ENCODE measurements at places on chromosomes 12 and 14.

DNA sequence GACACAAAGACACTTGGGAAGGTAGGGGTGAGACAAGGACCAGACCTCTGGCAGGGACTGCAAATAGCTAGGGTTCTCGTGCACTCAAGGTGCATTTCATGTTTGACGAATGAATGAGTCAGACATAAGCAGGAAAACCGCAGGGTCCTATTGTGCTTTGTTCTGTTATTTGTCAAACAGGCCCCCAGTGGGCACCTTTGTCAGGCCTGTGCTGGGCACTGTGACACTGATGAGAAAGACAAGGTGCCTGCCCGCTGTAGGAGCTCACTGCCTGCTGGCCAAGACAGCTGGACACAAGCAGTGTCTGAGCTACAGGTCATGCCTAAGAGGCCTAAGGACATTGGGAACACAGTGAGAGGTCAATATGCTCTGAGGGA is 2.3 kb downstream of the OTUB2 start:
- no peak for DNase-seq

DNA sequence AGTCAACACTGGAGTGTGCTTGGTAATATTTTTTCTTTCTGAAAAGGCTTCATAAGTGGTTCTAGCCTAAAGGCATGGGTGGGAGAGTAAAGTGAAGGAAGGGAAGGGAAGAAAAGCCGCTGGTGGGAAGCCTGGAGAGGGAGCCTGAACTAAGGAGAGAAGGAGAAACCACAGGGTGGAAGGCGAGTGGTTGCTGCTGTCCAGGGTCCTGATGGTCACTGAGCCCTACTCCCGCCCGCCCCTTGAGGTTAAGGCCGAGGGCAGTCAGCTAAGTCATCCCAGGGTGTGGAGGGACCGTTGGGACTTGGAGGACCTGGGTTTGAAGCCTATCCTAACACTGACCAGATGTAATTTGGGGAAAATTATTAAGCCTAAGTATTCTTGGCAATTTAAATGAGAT is 189.1 kb downstream of the PIWIL1 start:
- peak; percentile 52 for DNase-seq

DNA sequence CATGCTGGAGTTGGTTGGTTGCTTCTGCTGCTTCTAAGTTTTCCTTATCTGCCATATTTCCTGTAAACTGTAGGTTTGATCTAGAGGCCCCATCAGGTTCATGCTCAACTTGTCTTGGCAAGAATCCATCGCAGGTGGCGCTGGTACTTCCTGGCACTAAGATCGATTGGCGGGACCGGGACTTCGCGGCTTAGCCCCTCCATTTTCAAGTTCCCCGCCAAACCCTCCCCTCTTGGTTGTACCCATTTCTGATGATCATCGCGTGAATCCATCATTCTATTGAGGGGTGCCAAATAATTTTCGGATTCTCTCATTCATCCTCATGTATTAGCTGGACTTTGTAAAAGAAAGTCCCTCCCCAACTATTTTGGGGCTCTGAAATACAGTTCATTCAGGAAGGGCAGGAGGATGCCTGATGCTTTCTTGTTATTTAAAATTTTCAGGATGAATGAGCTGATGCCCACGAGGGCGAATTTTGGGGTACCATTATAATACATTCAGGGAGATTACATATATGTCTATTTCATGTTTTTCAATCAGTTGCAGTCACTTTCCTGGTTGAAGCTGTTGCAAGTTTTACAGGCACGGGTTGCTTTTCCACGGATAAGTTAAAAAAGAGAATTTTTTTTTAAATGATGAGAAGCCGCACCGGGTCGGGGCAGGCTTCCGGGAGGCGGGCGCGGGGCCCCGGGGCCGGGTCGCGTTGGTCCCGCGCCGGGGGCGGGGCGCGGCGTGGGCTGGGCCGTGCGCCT is 395 bp upstream of the BRI3BP start:
- peak; percentile 81 for DNase-seq

GRCh38 chr12:1355396-1355795 is 239.0 kb downstream of the FBXL14 start:
- DNase-seq, result no peak

- DNase-seq, result no peak
These were observed 139.0 kb downstream of the DPF3 start for GRCh38 chr14:72754949-72755348.

DNA sequence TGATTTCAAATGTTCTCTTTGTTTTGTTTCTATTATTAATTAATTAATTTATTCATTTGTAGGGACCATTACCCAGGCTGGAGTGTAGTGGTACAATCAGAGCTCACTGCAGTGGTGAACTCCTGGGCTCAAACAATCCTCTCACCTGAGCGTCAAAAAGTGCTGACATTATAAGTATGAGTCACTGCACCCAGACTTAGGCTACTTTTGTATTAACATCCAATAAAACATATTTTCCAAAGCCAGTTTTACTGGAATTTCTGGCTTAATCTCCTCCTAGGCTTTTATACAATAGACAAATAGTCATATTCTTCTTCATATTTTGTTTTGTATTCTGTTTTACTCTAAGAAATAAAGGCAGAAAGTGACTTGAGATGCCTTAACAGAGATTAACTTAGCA is 749.6 kb downstream of the SLC16A7 start:
- no peak for DNase-seq

- peak; percentile 35 for DNase-seq
These were observed 7.8 kb downstream of the AMN start for GRCh38 chr14:102930138-102930752.

DNA sequence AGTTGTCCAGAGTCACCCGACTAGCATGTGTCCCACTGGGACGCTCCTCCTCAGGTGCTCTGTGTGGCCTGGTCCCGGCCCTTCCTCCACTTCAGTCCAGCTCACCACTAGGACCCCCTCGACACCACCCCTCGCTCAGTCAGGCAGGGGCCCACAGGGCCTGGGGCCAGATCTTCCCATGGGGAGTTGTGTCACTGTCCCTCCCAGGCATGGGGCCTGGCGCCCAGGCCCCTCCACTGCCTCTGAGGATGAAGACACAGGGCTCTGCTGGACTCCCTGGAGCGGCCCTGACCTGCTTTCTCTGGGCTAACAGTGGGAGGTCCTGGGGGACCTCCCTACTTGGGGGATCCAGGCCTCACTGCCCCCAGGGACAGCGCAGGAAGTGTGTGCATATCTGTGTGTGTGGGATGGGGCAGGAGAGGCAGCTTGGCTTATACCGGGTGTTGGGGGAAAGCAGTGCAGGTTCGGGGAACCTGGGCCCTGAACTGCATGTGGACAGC is 43.8 kb downstream of the KRT80 start:
- no peak for DNase-seq

- no peak for DNase-seq
These were observed 64.2 kb downstream of the DRAM1 start for GRCh38 chr12:101941306-101942249.

- no peak for DNase-seq
These were observed 81.6 kb upstream of the FAR2 start for GRCh38 chr12:29067430-29067829.

GRCh38 chr12:104729091-104729490 is 229.0 kb downstream of the SLC41A2 start:
- no peak for DNase-seq

DNA sequence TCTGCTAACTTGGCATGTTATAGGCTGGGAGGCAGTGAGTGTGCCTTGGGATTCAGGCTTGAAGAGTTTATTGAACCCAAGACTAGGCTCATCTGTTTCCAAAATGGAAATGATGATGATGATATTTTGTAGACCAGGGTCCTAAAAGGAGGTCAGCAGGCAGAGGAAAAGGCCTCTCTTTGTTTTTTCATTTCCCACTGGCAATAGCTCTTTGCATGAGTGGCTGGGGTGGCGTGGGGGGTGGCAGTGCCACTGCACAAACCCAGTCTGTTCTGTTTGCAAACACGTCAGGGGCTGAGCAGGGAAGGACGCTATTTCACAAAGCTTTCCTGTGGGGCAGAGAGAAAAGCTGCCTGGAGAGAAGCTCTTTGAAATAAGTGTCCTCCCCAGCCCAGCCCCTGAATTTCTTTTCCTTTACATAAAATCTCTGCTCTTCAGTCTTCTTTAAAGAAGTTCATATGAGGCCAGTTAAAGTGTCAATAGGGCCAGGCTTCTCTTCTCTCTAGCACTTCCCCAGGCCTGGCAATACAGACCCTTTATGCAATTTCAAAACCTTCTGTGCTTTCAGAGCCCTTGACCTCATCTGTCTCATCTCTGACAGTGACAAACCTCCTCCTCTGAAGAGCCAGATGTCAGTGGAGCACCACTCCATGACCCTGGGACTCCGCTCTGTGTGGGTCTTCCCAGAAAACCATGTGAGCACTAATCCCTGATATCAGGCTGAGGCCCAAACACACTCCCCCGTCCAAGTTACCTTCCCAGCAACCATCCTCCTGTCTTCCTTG is 72.8 kb downstream of the ZNF664 start:
- DNase-seq, result no peak

DNA sequence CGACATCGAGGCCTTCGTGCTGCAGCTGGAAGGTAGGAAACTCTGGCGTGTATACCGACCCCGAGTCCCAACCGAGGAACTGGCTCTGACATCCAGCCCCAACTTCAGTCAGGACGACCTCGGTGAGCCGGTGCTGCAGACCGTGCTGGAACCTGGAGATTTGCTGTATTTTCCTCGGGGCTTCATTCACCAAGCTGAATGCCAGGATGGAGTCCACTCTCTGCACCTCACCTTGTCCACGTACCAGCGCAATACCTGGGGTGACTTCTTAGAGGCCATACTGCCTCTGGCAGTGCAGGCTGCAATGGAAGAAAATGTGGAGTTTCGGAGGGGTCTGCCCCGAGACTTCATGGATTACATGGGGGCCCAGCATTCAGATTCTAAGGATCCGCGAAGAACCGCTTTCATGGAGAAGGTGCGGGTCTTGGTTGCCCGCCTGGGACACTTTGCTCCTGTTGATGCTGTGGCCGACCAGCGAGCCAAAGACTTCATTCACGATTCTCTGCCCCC is 1.4 kb downstream of the RIOX1 start:
- DNase-seq, result no peak

DNA sequence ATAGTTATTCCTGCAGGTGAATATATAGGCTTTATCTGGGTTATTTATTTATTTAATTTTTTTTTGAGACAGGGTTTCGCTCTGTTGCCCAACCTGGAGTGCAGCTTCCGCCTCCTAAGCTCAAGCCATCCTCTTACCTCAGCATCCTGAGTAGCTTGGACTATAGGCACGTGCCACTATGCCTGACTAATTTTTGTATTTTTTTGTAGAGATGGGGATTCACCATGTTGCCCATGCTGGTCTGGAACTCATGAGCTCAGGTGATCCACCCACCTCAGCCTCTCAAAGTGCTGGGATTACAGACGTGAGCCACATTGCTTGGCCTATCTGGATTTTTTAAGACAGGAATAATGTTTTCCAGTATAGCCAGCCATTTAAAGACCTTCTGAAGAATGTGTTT is 2.0 kb downstream of the RAN start:
- DNase-seq, result no peak

GRCh38 chr14:101823066-101823465 is 61.6 kb downstream of the PPP2R5C start:
- DNase-seq, result no peak

- no peak for DNase-seq
These were observed 1.9 kb downstream of the NKX2-1 start for GRCh38 chr14:36518031-36518585.

DNA sequence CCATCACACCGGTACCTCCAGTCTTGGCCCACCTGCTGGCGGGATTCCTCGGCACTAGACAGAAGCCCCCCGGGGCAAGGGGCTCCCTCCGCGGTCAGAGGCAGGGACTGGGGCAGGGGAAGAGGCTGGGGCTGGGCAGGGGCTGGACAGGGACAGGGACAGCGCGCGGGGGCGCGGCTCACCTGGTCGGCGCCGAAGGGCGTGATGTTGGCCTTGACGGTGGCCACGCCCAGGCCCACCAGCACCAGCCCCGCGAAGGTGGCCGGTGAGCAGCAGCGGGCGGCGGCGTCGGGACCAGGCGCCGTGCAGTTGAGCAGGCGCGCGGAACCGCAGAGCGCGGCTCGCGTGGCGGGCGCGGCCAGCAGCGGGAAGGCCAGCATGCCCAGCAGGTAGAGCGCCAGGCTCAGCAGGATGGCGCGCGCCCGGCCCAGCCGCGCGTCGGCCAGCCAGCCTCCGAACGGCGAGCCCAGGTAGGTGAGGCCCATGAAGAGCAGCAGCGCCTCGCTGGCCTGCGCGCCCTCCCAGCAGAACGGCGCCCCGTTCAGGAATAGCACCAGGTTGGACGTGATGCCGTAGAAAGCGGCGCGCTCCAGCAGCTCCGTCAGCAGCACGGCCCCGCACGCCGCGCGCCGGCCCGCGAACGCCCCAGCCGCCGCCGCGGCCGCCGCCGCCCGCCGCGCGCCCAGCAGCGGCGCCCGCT is 392 bp downstream of the SLC15A4 start:
- peak; percentile 8 for DNase-seq

- DNase-seq, result no peak
These were observed 3.2 kb upstream of the LHX5 start for GRCh38 chr12:113474635-113475436.

DNA sequence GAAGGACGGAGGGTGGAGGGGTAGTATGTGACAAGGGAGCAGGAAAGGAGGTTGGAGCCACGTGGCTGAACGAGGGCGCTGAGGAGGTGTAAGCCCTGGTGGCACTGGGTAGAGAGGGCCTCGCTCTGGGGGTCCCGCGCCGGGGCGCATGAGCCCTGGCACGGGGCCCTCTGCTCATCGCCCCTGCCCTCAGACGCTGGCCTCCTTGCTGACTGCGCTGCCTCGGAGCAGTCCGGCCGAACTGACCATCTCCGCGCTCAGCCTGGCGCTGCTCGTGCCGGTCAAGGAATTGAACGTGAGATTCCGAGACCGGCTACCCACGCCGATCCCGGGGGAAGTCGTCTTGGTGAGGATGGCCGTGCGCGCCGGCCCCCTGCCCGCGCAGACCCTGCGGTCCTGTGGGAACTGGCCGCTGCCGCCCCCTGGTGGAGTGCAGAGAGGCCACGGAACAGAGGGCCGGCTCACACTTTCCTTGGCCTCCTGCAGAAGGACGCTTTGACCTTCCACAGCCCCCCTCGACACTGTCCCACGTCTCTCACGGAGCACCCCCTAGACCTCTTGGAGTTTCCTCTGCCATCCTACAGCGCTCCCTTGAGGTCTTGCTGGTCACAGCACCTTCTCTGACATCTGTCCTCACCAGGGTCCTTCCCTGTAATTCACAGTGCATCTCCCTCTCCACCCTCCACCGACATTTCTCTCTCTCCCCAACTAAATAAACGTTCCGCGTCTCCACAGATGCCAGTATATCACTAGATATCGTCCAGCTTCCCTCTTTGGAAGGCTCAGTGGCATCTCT is 10.5 kb downstream of the ARHGEF25 start:
- peak; percentile 83 for DNase-seq

DNA sequence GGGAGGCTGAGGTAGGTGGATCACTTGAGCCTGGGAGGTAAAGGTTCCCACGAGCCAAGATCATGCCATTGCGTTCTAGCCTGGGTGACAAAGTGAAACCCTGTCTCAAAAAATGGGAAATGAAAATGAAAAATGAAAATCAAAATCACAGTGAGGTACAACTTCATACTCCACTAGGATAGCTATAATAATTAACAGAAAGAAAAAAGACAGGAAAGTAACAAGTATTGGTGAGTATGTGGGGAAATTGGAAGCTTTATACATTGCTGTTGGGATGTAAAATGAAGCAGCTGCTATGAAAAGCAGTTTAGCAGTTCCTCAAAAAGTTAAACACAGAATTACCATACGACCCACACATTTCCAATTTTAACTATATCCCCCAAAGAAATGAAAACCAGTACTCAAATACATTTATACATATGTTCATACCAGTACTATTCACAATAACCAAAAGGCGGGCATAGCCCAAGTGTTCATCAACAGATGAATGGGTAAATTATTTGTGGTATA is 22.2 kb downstream of the SGPP1 start:
- no peak for DNase-seq
